Fibroblast of the conjunctiva (primary cell): ENCODE measurements at places on chromosomes 1 and 21.
A peak's percentile ranks its signal among the peaks of the same experiment; 100 is the strongest.

DNA sequence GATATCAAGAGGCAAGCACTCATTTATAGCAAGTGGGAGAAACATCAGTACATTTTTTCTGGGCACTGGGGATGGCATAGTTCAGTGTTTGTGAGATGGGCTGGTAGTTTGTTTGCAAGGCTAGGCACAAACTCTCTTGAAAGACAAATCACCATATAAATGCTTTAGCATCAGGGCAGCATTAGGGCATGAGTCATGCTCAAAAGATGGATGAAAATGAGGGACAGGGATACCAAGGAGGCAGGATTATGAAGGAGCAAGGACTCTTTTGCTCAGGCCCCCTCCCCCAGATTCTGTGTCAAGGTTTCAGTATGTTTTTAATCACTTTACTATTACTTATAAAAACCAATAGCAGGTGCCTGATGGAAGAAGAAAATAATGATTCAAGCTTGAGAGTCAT, 43.9 kb upstream of the CAMK1G start:
- no peak for DNase-seq

GRCh38 chr1:56170784-56171320, 408.5 kb downstream of the PLPP3 start:
- no peak for DNase-seq

GRCh38 chr1:35014486-35014885, 17.3 kb downstream of the ZMYM6 start:
- no peak for DNase-seq

DNA sequence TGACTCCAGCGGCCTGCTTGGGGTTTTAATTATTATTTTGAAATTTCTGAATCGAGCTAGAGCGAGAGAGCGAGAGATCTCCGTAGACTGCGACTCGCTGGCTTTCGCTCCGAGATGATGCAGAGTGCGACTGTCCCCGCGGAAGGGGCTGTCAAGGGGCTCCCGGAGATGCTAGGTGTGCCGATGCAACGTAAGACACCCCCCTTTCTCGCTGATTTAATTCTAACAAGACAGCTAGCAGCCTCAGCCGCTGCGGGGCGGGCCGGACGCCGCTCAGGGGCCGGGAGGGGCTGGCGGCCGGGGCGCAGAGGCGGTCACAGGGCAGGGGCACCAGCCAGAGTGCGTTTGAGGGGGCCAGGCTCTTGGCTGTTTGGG, 339 bp downstream of the LHX4 start:
- no peak for DNase-seq

DNA sequence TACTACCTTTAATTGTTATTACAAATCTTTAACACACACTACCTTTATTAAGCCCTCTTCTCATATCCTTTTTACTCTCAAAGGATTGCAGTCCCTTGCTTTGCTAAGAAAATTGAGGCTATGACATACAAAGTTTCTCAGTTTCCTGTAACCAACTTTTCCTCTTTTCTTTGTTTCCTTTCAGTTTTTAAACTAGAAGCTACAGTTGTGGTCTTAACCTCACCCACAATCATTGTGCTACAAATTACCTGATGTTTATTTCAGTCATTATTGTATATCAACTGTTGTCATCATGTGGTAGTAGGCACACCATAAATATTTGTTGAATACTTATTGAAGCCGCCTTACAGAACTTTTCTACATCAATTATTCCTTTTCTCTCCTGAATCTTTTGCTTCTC, 51.8 kb downstream of the SLAMF6 start:
- no peak for DNase-seq

GRCh38 chr1:29218223-29218622, 12.5 kb downstream of the MECR start:
- DNase-seq: no peak

DNA sequence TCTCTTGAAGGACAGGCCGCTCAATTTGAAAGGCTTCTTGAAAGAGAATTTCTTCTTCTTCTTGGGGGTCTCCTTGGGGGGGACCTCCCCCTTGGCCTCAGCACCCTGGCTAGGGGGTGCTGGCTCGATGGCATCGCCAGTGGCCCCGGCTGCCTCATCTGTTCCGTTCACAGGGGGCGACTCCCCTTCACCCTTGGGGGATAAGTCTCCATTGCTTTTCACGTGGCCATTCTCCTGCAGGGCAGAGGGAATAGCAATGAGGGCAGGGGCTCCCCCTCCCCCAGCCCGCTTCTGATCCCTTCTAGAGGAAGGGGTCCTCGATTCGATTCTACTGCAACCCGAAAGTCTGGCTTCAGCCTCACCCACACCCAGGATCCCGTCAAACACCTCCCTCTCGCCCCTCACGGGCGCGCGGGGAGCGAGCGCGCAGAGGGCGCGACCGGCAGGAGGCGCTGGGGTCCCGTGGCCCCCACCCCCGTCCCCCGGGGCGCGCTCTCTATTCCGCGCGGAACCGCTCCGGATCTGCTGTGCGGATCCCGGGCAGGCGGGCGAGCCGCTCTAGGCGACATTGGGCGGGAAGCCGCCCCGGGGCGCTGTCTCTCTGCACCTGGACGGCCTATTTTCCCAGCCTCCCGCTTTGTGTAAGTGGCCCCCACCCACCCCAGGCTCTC, 1.0 kb downstream of the MARCKSL1 start:
- no peak for DNase-seq

DNA sequence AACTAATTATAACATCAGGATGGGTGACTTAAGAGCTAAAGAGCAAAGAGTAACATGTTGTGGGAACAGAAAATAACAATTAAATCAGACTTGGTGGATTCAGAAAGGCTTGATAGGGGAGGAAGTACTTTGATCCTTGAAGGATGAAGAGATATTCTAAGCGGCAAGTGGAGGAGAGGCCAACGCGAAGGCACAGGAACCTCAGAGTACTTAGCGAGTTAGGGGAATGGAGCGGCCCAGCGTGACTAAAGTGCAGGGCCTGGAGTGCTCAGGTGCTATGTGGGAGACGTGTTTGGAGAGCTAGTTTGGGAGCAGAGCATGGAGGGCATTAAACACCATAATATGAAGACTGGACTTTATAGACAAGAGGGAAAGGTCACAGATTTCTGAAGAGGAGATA, 64.3 kb downstream of the ADCY10 start:
- DNase-seq: no peak

- peak; percentile 87 for DNase-seq
Measured at GRCh38 chr1:234602334-234603220, 7.4 kb downstream of the IRF2BP2 start.

- DNase-seq: no peak
Measured at GRCh38 chr21:41429925-41430491, 4.0 kb downstream of the MX1 start.

DNA sequence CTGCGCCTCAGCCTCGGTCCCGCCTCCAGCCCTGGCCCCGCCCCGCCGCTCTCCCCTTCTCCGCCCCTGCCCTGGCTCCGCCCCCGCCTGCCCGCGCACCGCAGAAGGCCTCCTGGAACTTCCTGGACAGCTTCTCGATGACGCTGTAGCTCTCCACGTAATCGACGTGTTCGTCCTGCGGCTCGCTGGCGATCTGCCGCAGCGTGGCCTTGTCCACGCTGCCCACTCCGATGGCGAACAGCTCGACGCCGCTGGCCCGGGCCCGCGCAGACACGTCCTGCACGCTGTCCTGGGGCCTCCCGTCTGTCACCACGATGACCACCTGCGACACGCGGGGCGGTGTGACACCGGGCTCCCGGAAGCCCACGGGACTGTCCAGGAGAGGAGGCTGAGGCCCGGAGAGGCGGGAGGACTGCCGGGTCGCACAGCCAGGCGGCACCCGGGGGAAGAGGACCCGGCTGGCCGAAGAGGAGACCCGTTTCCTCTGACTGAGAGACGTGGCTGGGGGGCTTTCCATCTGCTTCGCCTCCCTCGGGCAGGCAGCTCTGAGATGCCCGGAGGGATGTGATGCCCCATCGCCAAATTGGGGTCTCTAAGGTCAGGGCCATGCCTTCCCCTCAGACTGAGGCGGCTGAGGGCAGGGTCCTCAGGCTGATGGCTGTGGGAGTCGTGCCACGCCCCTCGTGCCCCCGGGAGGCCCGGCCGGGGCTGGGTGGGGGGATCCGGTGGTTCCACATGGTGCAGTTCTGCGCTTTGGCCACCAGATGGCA, 4.6 kb downstream of the MATN1 start:
- peak; percentile 98 for DNase-seq

DNA sequence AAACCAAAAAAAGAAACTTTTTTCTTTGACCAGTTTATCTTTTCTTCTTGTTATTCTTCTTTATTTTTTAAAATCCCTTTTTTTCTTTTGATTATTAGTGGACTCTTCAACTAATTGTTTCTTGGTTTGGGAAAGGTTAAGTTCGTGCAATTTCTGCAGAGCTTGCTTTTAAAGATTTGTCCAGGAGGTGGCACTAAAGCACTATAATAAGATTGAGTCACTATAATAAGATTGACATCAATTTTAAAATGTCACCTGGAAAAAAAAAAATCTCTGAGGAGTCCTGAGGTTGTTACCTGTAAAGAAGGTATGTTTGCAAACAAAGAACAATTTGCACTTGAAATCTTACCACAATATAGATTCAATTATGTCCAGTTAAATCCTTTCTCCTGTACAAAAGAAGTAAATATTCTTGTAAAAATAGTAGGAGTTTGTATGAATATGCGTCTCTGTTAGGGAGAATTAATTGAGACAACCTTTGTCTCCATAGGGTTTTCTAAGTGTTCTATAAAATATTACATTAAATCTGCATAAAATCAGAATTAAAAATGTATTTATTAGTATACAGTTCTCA, 166.7 kb downstream of the ADGRL4 start:
- DNase-seq: no peak

DNA sequence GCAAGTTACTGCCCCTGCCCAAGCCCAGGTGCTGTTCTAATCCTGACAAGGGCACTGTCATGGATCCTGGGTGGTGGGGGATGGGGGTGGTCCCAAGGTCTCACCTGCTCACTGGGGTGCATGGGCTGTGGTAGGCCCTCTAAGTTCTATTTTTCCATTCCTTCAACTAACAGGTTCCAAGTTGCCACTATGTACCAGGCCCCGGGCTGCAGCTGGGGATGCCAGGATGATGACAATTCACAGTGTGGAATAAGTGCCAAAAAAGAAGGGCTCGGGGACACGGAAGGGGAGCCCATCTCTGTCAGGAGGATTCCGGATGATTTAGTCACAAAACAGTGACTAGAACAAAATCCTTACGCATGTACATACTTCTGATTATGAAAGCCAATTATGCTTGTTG, 76.0 kb downstream of the STUM start:
- DNase-seq: no peak

GRCh38 chr1:157173900-157174410, 35.8 kb upstream of the ETV3 start:
- DNase-seq: no peak

- no peak for DNase-seq
Measured at GRCh38 chr1:161733526-161733925, 12.2 kb downstream of the FCRLB start.

DNA sequence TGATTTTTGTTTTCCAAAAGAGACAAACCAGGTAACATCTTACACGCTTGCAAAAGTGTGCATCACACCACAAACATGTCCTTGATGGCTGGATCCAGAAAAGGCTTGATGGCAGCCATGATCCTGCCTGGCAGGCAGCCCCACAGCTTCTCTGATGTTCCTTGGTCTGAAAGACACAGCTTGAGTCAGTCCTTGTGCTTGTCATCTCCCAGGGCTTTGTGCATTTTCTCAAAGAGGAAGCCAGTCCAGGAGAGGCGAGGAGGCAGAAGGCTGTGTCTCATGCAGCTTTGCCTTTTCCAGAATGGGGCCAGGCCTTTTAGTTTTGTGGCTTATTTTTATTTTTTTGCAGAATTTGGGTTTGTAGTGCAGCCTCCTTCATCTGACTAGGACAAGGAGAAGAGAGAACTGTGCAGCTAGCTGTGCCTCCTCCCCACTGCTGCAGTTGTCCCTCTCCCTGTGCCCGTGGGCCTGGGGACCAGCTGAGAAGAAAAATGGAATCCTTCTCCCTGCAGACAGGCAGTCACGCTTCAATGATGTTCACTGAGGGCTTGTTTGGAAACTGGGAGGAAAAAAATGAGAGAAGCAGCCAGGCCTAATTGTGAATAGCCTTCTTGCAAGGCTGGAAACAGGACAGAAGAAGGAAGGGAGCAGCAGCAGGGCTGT, 7.4 kb downstream of the FNDC5 start:
- DNase-seq: no peak

- DNase-seq: no peak
Measured at GRCh38 chr1:63622849-63623566, 29.8 kb downstream of the PGM1 start.

GRCh38 chr1:55286856-55287602, 71.9 kb upstream of the USP24 start:
- no peak for DNase-seq

- DNase-seq: no peak
Measured at GRCh38 chr1:18072066-18072465, 35.5 kb upstream of the IGSF21 start.

DNA sequence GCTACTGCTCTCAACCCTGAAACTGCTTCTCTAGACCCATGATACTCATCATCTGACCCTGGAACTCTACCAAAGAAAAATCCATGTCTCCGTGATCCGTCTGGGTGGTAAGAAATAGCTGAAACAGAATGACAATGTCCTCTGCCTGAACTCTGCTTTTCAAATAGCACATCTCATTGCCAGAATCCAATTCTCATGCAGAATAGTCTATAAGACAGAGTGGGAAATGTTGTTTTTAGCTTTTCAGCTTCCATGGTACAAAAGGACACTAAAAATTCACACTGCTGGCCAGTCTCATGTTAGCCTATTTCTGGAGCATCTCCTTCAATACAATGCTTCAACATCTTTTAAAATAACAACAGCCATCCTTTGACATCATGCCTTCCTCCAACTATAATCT, 1355.8 kb upstream of the PRMT6 start:
- no peak for DNase-seq

- DNase-seq: peak; percentile 6
Measured at GRCh38 chr21:26717146-26717739, 128.0 kb downstream of the ADAMTS1 start.

DNA sequence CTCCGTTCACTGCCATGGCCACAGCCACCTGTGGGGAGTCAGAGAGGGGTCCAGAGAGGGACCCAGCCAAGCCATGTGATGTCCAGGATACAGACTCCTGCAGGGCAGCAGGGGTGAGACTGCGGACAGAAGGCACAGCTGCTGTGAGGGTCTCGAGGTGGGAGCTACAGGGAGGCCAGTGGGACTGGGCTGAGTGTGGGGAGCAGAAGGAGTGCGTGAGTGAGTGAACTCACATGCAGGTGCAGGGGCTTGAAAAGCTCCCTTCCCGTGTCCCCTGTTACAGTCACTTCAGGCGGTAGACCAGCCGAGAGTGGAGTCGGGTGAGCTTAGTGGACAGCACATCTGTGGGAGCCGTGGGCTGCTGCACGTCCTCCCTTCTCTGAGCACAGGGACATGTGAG, 42.4 kb downstream of the S100B start:
- DNase-seq: no peak

DNA sequence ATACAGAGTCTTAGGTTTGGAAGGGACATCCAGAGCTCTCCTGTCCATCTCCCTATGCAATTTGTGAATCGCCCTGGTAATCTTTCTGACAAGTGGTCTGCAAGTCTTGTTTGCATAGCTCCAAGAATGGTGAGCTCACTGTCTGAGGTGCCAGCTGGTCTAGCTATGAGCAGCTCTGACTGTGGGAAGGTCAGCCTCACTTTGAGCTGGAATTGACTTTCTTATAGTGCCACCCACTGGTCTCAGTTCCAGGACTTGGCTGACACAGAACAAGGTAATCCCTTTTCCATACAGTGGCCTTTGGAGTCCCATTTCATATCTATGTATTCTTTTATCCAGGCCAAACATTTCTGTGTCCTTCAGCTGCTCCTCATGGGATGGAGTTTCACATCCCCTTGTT, 95.6 kb upstream of the C8B start:
- DNase-seq: no peak
